HFFc6 (cell line): ENCODE measurements at places on chromosomes 11 and 22.
A peak's percentile ranks its signal among the peaks of the same experiment; 100 is the strongest.

DNA sequence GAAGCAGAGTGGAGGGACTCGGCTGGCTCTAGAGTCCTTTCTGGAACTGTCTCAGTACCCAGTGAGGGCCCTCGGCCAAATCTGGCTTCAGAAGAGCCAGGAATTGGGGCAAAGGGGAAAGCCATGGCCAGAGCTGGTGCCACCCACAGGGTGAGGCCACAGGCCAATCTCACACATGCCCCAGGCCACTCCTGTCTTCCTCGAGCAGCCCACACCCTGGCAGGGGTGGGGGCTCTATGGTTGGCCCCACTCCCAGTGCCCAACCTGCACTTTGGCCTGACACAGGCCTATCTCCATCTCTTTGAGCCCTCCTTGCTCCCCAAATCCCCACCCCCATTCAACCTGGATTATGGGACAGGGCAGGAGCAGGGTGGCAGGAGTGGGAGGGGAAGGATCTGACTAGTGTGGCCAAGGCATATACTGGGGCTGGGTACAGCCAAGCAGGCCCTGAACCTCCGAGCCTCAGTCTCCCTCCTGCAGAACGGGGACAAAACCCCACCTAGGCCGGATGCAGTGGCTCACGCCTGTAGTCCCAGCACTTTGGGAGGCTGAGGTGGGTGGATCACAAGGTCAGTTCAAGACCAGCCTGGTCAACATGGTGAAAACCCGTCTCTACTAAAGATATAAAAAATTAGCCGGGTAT is 6.9 kb downstream of the TST start:
- DNase-seq: no peak

DNA sequence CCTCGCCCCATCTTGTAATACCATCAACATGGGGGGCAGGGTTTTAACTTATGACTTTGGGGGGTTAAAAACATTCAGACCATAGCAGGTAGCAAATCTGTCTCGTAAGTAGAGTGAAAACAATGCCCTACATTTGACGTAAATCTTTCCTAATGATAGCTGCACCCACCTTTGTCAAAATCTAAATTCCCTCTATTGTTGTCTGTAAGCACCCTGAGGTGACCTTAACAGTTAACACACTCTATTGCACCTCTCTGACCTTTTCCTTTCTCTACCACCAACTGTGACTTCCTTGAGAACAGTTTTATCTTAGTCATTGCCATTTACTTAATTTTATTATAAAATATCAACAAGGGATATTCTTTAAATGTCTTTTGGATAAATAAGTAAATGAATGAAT is 1024.9 kb upstream of the CNTN5 start:
- no peak for DNase-seq

DNA sequence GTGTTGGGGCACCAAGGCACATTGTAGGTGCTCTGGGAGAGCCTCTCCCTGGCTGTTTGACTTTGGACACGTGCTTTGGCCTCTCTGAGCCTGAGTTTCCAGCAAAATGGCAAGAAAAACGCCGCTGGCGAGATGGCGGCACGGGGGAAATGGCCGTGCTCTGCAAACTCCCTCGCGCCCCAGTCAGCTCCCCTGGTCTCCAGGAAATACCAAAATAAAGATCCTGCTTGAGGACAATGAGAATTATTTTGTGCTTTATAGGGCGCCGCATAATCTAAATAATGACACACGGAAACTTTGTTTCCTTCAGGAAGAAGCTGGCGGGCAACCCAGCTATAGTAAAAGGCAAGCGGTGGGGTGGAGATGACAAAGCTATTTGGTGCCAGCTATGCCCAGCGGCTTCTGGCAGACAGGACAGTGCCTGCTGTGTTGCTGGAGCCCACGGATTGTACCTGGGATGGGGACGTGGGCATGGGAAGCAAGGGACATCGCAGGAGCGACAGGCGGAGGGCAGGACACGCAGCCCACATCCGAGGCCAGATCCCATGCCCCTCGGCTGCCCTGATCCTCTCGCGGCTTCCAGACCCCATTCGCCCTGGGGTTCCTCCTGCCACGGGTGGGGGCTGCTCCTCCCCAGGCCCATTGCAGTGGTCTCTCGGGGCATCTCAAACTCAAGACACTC is 26.3 kb upstream of the RFPL3 start:
- no peak for DNase-seq

DNA sequence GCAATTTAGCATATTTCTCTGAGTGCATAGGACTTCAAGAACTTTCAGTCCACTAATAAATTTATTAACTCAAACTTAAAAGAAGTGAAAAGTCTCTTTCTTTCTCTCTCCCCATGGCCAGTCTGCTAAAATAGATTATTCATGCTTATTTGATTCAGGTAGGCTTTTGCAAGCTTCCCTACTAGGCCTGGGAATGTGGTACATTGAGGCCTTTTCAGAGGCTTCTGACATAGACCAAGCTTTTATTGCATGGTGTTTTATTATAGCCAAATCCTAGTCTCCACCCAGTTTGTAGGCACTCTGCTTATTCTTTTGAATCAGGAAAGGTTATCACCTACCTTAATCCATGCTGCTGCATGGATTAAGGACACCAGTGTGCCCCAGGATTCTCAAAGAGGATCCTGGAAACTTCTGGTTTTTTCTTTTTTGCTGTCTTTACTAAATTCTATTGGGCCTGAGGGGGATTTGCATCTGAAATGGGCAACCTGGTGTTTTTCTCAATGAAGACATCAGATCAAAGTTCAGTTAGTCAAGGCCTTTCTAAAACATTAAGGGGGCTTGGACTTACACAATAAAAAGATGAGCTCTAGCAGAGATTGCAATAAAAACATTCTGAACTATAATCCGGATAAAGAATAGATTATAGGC is 92.2 kb downstream of the ELP4 start:
- DNase-seq: no peak

- DNase-seq: no peak
These were observed 3.6 kb upstream of the MAPK8IP1 start for GRCh38 chr11:45881708-45882368.

- DNase-seq: no peak
These were observed 700 bp upstream of the STX3 start for GRCh38 chr11:59754494-59754858.

DNA sequence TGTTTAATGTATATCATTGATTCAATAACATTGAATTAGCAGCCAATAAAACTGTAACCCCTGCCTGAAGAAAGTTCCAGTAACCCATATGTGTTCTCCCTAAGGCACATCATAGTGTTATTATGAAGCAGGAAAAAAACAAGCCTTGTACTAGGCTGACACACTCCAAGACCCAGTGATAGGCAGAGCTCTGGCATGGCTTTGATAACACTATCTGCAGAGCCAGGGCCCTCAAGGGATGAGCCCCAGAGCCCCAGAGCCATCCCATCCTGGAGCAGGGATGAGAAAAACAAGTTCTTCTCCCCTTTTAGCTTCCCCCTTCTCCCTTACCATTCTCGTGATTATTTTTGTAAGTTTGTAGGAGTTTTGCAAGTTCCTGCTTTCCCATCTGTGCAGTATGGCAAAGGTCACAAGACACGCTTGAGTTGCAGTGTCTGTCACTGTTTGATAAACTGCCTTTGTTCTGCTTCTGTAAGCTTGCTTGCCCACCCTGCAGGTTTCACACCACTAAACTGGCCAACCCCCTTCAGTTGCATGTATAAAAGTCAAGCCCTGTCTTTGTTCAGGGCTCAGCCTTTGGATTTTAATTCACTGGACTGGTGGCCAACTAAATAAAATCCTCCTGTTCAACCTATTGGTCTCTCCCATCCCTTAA is 22.3 kb upstream of the GUCY1A2 start:
- no peak for DNase-seq

DNA sequence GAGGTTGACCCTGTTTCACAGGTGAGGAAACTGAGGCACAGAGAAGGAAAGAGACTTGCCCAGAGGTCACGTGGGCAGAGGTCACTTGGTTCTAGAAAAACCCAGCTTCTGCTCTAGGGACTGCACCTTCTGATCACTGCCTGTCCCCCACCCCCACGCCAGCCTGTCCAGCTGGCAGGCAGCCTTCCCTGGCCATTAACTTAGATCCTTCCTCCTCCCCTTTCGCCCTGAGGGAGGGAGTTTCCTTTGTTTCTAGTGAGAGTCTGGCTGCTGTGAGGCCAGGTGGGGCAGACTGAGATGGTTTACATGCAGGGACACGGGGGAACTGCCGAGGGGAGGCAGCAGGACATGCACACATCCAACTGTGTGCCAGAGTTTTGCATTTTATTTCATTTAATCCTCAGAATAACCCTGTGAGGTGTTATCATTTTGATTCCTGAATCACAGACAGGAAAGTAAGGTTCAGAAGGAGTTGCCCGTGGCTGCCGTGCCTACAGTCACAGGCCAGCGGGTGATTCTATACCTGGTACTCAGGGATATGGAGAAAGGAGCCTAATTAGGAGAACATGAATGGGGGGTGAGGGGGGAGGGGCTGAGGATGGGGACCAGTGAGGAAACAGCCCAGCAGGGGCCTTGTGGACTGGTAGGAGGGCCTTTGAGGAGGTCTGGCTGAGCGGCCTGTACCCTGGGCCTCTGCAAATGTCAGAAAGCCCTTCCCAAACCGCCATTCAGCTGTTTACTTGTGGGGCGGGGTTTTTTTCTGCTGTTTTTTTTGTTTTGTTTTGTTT is 3.4 kb downstream of the FAM83F start:
- DNase-seq: no peak

DNA sequence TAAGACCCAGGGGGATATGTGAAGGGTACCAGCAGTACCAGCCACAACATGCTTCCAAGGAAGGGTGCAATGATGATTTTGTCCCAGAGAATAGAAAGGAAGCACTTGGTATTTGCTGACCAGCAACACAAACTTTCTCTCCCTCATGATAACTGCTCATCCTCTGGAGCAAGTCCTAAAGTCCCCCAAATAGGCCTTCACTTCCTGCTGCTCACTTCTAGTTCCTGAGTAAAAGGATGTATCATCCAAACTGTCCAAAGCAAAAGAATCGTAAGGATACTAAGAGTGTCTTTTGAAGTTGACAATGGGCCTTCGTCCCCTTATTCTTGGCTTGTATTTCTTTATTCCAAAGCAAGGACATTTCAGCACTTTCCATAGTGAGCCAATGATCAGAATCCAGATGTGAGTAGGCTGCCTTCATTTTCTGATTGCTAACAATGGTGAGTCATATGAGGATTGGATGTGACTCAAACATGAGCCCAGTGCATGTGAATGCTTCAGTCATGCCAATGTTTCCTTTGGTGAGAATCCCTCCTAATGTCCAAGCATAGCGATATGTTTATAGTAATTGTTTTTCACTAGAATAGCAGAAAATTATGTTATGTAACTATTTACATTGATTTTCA is 243.4 kb upstream of the POU2AF2 start:
- DNase-seq: peak; percentile 66

DNA sequence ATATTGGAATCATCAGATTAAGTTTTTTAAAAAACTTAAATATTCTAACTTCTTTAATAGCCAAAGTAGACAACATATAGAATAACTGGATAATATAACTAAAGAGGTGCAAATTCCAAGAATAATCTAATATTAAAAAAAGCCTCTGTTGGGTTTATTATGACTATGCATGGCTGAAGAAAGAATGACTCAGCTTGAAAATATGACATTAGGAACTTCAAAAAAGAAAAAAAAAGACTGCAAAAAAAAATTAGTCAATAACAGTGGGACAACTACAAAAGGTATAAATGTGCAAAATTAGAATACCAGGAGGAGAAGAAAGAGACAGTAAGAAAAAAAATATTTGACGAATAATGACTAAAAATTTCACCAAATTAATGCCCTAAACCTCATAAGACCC is 1178.0 kb downstream of the JRKL start:
- DNase-seq: no peak

- DNase-seq: peak; percentile 38
These were observed 33.8 kb downstream of the RAB30 start for GRCh38 chr11:83037877-83038276.
